ENCODE measurements at places on chromosomes 2 and 18. TPM values are rescaled to one million over a fixed set of nuclear protein-coding genes. Genes with fewer than 3 reads are reported as not detected.

EN1 gene
- total RNA-seq = not detected

DNA sequence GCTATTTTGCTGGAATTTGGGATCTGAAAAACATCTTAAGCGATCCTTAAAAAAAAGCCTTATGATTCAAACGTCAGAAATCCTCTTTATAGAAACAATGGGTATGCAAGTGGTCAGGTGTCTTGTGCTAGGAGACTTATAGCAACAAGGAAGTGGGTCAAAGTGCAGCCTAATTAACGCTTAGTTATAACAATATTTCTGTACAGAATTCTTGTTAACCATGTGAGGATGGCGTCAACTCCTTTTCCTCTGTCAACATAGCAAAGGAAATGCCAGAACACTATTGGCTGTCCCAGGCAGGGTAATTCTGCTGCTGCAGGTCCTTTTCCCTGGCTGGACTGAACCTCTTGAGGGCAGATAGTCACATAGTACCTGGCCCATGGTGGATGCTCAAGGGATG lies 189.4 kb downstream of the MSH2 start:
- H3K27me3 ChIP-seq = no peaks in the 10 kb centered on the region
- H3K27ac ChIP-seq = no peak overlapping the region
- no peak overlapping the region for H3K4me3 ChIP-seq
- H3K36me3 ChIP-seq = no peaks in the 10 kb centered on the region
- DNase-seq = no peak

DNA sequence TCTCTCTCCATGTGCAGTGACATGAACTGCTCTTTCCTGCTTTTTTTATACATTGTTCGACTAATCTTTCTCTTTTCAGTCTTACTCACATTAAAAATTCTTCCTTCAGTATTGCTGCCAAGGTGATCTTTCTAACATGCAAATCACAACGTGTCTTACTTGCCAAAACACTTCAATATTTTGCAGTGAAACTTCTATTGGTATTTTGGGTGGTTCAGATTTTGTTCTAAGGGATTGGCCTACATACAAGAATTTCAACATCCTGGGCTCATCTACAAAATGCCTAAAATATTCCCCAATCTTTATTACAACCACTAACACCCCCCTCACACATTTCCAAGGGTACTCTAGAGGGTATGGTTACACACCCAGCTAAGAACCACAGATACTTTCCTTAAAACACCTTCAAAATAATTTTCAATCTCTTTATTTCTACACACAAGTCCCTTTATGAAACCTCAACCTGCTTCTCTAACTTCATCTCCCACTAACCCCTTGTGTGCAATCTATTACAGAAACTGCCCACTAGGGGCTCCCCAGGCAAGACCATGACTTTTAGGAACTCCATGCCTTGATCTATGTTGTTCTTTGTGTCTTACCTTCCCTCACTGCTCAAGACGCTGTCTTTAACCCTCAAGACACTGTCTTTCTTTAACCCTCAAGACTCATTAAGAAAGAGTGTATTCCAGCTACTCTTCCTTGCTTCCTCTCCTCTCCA lies 50.9 kb downstream of the COL3A1 start:
- no peaks in the 10 kb centered on the region for H3K27me3 ChIP-seq
- H3K4me1 ChIP-seq = no peaks in the 10 kb centered on the region
- H3K36me3 ChIP-seq = no peaks in the 10 kb centered on the region
- no peak overlapping the region for H3K4me3 ChIP-seq
- no peak overlapping the region for H3K27ac ChIP-seq

DNA sequence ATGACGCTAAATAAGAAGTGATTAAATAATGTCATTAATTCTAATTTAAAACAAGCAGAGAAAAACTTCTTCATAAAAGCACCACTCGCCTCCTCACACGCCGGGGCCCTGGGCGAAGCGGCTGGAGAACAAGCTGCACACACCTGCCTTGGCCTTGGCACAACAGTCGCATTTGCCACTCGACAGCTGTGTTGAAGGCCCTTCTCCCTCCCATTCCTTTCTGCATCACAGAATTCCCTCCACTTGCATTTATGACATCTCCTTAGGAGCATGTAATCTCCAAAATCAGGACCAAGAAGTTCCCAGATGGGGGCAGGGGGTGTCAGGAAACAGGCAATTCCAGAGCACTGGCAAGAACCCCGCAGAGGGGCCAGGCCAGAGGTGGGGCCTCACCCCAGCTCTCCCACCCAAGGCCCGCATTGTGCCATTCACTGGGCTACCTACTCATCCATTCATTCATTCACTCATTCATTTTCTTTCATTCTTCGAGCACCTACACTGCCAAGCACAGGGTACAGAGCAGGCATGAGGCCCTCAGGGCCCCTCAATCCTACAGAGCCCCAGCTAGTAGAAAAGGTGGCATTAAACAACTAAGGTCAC lies 6.4 kb downstream of the HDAC4 start:
- no peaks in the 10 kb centered on the region for H3K27me3 ChIP-seq
- H3K27ac ChIP-seq = no peak overlapping the region
- H3K4me3 ChIP-seq = no peak overlapping the region
- H3K4me1 ChIP-seq = no peaks in the 10 kb centered on the region
- no peak for DNase-seq

GRCh38 chr2:43960921-43961320 lies 34.9 kb downstream of the LRPPRC start:
- H3K4me1 ChIP-seq = no peaks in the 10 kb centered on the region
- no peak overlapping the region for H3K27ac ChIP-seq
- H3K27me3 ChIP-seq = no peaks in the 10 kb centered on the region
- DNase-seq = no peak
- H3K4me3 ChIP-seq = no peak overlapping the region

DNA sequence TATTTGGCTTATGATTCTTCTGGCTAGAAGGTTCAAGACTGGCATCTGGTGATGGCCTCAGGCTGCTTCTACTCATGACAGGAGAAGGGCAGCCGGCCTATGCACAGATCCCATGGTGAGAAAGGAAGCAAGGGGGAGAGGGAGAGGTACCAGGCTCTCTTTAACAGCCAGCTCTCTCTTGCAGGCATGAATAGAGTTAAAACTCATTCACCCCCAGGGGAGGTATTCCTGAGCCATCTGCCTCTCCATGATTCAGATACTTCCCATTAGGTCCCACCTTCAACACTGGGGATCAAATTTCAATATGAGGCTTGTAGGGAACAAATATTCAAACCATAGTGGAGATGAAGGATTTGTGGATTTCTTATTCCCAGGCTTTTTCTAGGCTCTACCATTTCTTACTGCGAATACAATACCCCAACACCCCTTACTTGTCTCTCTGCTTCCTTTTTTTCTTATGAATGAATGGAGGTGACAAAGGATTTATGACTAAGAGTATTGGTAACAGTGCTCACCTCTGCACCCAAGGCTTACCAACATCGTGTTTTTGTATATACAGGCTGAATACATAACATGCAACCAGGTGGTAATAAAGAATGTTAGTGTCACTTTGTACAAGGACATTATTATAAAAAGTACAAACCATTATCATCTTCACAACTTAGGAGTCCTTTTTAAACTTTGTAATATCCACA lies 454.6 kb upstream of the TRIB2 start:
- no peak overlapping the region for H3K4me3 ChIP-seq
- H3K27ac ChIP-seq = no peak overlapping the region
- no peaks in the 10 kb centered on the region for H3K36me3 ChIP-seq

DNA sequence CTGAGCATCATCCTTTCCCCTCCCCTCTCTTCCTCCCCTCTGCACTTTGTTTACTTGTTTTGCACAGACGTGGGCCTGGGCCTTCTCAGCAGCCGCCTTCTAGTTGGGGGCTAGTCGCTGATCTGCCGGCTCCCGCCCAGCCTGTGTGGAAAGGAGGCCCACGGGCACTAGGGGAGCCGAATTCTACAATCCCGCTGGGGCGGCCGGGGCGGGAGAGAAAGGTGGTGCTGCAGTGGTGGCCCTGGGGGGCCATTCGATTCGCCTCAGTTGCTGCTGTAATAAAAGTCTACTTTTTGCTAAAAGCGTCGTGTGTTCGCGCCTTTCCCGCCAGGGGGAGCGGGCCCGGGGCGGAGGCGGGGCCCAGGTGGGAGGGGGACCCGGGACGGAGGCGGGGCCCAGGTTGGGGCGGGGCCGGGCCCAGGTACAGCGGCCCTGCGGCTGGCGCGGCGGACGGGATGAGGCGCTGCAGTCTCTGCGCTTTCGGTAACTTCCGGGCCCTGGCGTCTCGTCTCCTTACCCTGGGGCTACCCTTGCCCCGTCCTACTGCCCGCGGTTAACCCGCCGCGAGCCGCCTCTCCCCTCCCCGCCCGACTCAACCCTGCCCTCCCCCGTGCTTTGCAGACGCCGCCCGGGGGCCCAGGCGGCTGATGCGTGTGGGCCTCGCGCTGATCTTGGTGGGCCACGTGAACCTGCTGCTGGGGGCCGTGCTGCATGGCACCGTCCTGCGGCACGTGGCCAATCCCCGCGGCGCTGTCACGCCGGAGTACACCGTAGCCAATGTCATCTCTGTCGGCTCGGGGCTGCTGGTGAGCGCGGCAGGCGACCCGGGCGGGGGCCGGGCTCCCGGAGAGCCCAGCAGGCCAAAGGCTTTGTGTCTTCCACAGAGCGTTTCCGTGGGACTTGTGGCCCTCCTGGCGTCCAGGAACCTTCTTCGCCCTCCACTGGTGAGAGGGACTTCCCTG lies at the start of gene KRTCAP3:
TSS of gene KRTCAP3 (plus strand) at position 424 of the 962 bp plus-strand sequence. CDS start at position 456, 32 bp downstream.
- peak; percentile 66 for DNase-seq
- H3K27me3 ChIP-seq = no peaks in the 10 kb centered on the region
- H3K4me3 ChIP-seq = peak within 1 kb of the TSS; percentile 9
- peaks cover 48% of the 10 kb centered on the region for H3K36me3 ChIP-seq

GRCh38 chr2:67456428-67456827 lies 59.3 kb downstream of the ETAA1 start:
- no peaks in the 10 kb centered on the region for H3K36me3 ChIP-seq
- no peak for DNase-seq
- H3K4me1 ChIP-seq = no peaks in the 10 kb centered on the region
- H3K27me3 ChIP-seq = no peaks in the 10 kb centered on the region
